Forelimb muscle (tissue), 1 donor: ENCODE measurements at places on chromosomes 6 and 20. TPM values are rescaled to one million over a fixed set of nuclear protein-coding genes. Genes with fewer than 3 reads are reported as not detected.
A peak's percentile ranks its signal among the peaks of the same experiment; 100 is the strongest.

GRCh38 chr6:141658696-141659095, 474.0 kb upstream of the GJE1 start:
- no peak for DNase-seq

DNA sequence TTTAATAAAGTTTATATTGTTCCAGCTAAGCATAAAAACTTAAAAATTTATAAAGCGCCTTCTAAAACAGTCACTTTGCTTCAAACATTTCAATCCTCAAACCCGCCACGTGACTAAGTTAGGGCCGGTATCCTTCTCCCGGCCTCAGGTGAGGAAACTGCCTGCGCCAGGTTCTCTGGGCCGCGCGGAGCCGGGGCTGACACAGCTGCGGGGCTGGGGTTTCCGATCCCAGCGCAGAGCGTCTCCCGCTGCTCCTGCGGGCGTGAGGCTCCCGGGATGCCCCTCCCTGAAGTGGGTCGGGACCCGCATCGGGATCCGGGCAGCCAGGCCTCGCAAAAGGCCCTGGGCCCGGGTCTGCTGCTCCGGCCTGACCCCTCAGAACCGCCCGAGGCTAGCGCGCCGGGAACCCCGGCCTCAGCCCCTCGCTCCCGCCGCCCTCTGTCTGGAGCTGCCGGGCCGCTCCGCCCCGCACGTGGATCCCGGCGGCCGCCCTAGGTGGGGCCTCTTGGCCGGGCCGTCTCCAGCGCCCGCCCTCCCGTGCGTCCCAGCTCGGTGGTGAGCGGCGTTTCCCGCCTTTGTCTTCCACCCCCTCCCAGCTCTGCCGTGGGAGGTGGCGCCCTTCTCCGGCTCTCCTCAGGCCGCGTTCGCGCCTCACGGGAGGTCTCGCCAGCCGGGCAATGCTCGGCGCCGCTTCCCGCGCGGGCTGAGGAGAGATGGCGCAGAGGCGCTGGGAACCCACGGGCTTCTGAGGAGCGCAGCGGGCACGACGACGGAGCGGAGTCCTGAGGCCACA, 267.9 kb downstream of the DLL1 start:
- DNase-seq = no peak

FOXC1 gene
- polyA plus RNA-seq = 1.7 TPM

DNA sequence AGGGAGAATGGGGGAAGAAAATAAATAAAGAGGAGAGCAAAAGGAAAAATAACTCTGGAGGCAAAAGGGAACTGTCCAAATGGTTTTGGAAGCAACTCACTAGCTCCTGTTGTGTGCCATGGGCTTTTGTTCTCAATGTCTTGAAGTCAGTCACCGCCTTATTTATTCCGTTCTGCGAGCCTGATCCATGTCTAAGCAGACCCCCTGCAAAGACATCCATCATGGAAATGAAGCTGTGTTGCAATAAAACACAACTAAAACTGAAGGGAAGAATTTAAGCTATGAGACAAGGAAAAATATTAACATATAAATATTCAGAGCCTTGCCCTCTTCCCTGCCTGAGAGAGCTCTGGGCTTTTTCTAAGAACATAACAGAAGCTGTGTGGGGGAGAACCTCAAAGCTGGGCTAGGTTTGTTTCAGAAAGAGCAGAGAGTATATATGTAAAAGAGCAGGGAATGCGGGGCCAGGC, 373.2 kb upstream of the CNR1 start:
- DNase-seq = no peak

DNA sequence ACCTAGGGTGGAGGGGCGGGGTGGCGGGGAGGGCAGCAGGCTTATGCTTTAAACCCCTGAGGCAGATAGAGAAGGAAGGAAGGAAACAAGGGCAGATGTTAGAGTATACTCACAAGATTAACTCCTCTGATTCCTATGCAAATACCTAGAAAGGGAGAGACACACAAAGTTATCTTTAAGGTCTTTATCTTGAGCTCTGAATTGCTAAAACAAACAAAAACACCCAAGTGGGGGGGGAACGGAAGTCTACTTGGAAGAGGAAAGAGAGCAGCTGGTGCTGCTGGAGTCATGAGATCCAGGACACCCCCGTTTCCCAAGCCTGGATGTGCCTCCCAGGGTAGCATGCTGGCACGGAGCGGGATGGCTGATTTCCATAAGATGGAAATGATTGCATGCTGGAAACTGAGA, 43.4 kb downstream of the PLAGL1 start:
- DNase-seq = no peak

DNA sequence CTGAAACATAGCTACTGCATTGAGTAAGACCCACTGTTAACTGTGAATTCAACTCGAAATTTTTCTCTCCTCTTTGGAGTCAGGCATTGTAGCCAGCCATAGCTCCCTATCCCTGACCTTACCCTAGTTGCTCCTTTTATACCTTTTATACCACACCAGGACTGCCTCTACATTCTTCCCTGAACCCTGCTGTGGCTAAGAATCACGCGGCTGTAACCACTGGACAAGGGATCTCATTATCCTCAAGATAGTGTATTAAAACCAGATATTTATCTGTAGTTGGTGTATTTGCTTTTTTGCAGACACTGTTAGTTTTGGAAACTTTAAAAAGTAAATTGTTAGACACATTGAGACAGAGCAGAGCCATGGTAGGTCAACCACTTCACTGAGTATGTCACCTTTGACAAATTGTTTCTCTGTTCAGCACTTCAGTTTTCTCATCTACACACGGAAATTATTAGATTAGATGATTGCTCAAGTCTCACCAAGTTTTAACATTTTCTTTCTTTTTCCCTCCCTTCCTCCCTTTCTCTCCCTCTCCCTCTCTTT, 171.9 kb upstream of the PRND start:
- no peak for DNase-seq

GRCh38 chr6:41477572-41477971, 68.6 kb upstream of the FOXP4 start:
- DNase-seq = no peak

GRCh38 chr20:58245181-58245891, 16.9 kb upstream of the ANKRD60 start:
- DNase-seq = no peak

DNA sequence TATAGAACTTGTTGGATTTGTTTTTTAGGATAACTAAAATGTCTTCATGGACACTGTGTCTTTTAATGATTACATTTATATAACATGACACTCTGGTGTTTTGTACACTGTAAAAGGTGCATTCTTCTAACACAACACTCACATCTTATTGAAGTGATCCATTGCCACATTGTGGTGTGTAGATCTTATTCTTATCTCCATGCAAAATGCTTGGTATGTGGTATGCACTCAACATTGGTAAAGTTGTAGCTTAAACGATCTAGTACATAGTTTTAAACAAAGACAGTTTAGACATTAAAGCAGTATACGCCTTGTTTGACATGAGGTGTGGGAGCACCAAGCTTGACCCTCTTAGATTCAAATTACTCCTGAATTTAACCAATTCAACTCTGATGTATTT, 84.7 kb downstream of the SASH1 start:
- no peak for DNase-seq

TGM6 gene
- polyA plus RNA-seq = not detected

C6orf118 gene
- 1.2 TPM for polyA plus RNA-seq

GRCh38 chr20:431012-431904, 23.2 kb downstream of the RBCK1 start:
- no peak for DNase-seq

ALDH5A1 gene
- polyA plus RNA-seq = 8.3 TPM

DNA sequence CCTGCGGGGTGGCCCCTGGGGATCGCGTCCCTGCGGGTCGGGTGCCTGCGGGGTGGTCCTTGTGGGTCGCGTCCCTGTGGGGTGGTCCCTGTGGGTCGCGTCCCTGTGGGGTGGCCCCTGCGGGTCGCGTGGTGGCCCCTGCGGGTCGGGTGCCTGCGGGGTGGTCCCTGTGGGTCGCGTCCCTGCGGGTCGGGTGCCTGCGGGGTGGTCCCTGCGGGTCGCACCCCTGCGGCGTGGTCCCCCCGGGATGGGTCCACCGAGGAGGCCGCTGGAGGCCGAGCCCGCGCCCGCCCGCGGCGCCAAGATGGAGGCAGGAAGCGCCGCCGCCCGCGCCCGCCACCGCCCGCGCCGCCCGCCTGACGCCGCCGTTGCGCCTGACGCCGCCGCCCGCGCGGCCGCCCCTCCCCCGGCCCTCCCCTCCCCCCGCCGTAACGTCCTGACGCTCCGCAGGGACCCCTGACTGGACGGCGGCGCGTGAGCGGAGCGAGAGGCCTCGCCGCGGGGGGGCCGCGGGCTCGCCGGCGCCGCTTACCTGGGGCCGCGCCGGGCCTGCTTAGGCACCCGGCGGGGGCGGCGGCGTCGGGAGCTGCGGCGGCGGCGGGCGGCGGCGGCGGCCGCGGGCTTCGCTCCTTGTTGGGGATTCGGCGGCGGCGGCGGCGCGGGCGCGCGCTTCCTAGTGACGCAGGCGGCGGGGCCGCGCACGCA, at the start of gene GMEB2:
Gene GMEB2 (minus strand): TSS at position 678 of the 705 bp plus-strand sequence. CDS start 7,704 bp downstream, outside the sequence.
- DNase-seq = no peak

DNA sequence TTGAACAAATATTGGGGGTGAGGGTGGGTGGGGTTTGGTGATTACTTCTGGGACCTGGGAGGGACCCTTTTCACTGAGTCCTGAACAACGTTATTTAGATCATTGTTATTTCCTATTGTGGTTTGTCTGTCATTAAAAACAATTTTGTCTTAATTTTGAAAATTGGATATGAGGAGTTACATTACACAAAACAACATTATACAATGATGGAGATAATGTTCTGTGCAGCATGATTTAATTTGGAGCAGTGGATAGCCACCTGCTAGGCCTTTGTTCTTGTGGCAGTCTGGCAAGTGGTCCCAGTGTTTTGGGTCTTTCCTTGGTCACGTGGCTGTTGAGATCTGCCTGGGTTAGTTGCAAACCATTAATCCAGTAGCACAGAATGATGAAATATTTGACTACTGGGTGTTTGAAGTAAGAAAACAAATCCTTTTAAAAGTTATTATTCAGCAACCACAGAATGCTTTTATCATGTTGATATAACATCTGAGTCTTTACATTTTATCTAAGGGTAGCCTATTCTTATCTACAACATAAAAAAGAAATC, 172.8 kb downstream of the CDKAL1 start:
- DNase-seq = no peak

CDS2 gene
- polyA plus RNA-seq = 19.8 TPM

DNA sequence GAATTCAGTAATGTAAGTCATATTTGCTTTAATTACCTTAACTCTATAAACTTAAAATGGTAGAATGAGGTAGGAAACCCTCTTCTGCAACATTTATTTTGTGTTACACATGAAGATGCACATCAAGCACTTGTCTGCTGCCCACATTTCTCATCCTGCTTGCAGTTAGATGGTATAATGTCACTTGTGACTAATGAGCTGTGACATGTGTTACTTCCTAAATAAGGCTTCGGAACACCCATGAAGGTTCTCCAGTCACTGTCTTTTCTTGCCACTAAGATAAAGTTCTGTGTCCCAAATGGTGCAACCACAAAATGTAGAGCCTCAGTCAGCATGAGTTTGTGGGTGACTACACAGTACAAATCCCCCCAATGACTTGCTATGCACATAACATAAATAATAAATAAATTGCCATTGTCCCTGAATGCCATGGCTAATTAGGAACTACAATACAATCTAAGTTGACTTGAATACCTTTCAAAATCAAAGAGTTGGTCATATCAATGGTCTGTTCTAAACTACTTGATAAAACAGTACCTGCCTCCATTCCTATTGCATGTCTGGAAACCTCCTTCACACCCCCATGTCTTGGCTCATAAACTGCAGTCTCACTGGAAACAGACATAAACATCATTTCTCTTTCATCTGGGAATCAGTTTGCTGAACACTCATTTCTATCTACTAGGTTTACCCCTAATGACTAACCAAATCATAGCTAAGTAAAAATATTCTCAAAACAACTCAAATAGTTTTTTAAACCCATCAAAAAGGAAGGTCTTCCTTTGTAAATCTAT, 157.2 kb downstream of the PTPRK start:
- no peak for DNase-seq

DNA sequence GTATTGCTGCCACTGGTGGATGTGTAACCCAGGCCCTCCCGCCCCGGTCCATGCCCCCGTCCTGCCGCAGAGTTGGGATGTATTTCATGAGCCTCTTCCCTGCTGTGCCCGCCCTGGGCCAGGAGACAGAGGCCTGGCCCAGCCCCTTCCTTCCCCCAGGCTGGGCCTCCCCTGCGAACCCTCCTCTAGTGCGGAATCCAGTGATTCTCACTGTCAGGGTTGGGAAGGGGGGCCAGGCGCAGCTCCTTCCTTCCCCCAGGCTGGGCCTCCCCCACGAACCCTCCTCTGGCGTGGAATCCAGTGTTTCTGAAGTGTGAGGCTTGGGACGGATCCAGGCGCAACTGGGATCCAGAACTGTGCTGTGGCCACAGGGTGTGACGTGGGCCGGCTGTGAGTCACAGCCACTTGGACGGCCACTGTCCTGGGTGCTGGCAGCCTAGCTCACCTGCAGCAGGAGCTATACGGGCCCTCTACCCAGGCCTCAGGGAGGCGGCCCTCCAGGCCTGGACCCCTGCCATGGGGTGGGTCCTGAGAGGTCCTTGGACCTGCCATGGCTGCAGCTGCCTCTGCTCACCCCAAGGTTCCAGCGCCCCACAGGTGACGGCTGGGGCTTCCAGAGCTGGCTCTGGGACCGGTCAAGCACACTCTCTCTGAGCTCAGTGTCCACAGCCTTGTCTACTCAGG, 28.3 kb downstream of the COL20A1 start:
- peak; percentile 11 for DNase-seq

DNA sequence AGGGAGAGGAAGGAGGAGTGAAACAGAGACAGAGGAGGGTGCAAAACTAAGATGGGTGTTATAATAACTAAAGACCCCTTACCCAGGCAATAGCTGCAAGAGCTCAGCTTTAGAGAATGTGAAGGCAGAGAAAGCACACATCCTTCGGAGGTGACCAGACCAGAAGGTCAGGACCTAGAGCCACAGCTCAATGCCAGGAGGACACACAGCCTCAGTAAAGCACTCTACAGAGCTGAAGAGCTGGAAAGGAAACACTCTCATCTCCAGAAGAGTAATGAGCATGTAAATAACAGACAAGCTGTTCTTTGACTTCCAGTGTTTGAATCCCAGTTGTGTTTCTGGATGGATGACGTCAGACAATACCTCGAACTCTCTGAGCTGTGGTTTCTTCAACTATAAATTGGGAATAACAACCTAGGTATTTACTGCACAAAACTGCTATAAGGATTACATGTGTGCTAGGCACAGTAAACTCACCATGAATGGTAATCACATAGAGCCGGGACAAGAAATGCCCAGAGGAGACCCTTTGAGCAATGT, 63.2 kb downstream of the MAP3K5 start:
- DNase-seq = no peak

GRCh38 chr6:37357288-37357687, 3.5 kb downstream of the RNF8 start:
- no peak for DNase-seq

STMND1 gene
- 0.34 TPM for polyA plus RNA-seq

TMEM217 gene
- 0.71 TPM for polyA plus RNA-seq

AGER gene
- 8.0 TPM for polyA plus RNA-seq

- DNase-seq = no peak
Observed at GRCh38 chr20:59165396-59165795, 1.8 kb downstream of the ZNF831 start.

DNA sequence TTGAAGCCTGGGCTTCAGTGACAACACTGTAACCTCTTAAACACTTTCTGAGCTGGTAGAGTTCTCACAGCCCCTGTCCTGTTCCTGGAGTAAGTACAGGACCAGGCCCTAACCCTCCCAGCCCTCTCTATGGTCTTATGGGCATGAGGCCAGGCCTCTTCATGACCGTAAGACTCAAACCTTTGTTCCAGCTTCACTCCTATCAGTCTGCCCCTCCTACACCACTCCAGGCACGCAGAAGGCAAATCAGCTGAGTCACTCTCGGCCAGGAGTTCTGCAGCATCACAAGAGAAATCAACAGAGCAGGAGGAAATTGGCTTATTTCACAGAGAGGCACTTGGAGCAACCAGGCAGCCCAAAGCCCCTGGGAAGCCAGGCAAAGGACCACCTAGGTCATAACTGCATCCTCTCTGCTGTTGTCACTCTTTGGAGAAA, 25.3 kb upstream of the CHD6 start:
- no peak for DNase-seq
